ENCODE measurements at places on chromosomes 5 and 9. TPM values are rescaled to one million over a fixed set of nuclear protein-coding genes. Genes with fewer than 3 reads are reported as not detected.

The PCDHGA3 gene
- total RNA-seq: not detected

- DNase-seq: no peak
Observed at GRCh38 chr5:45171563-45171962, 362.8 kb downstream of the MRPS30 start.

GRCh38 chr9:135644631-135645218 lies 5.4 kb upstream of the GLT6D1 start:
- DNase-seq: no peak

DNA sequence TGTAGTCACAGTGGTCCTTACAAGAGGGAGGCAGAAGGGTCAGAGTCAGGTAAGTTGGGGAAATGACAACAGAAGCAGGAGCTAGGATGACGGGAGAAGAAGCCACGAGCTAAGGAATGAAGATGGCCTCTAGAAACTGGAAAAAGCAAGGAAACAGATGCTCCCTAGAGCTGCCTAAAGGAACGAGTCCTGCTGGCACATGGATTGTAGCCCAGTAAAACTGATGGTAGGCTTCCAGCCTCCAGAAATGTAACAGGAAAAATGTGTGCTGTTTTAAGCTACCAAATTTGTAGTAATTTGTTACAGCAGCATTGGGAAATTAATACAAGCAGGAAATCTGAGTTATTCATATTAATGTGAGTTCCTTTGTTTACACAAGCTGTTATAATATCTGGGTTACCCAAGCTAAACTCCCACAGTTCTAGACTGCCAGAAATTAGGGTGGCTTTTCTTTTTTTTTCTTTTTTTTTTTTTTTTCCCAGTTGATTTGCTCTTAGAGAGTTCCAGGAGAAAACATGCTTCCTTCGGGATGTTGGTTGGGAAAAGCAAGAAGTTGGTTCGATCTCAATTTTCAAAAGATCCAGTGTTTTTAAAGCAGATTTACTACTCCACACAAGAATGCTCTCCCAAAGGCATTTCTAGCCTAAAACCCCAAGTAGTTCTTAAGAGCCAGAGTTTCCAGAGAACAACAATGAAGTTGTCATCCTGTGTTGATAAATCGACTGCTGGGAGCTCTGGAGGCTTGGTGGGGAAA lies 400.0 kb upstream of the SLC24A2 start:
- DNase-seq: no peak
